Esophagus muscularis mucosa (tissue), 4 donors: ENCODE measurements at places on chromosomes 12 and 14. TPM values are rescaled to one million over a fixed set of nuclear protein-coding genes. Genes with fewer than 3 reads are reported as not detected.

DNA sequence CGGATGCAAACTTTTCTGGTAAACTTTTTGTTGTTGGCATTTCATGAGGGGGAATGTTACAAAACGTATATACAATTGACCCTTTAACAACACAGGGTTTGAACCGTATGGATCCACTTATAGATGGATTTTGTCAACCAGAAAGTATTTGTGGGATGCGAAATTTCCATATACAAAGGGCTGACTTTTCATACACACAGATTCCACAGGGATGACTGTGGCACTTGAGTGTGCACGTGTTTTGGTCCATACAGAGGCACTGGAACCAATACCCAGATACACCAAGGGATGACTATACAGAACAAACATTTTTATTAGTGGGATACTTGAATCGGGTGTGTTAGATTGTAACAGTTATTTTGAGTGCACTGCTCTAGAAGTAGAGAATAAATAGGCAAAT lies 29.8 kb upstream of the CCT2 start:
- DNase-seq, result no peak

DNA sequence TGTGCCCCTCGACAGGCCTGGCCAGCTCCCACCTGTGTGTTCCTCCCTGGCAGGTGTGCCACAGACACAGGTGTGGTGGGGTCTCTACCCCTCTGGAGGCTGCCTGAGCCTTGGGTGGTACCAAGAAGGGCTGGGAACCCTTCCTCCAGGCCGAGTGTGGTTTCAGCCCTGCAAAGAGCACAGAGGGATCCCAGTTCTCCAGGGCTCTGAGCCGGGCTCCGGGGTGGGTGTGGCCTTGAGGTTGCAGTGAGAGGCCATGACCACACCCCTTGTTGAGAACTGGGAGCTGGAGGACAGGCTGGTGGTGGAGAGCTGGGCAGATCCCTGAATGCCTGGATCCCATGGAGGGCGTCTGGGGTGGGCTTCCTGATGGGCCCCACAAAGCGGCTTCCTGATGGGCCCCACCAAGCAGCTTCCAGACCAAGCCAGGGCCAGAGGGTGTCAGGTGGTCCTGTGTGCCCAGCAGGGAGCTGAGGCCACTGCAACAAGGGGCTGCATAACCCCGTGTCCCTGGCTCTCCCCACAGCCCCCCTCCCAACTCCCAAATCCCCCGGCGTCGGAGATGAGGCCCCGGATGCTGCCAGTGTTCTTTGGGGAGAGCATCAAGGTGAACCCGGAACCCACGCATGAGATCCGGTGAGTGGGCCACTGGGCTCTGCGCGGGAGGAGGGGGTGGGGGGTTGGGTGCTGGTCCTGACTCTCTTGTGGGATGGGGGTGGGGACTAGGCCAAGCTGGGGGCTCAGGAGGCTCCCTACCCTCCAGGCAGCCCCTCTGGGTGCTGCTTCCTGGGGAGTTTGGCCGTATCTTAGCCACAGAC lies 16.6 kb downstream of the RFLNA start:
- no peak for DNase-seq

- DNase-seq, result no peak
These were observed 73.9 kb downstream of the SYT1 start for GRCh38 chr12:78938341-78939084.

DNA sequence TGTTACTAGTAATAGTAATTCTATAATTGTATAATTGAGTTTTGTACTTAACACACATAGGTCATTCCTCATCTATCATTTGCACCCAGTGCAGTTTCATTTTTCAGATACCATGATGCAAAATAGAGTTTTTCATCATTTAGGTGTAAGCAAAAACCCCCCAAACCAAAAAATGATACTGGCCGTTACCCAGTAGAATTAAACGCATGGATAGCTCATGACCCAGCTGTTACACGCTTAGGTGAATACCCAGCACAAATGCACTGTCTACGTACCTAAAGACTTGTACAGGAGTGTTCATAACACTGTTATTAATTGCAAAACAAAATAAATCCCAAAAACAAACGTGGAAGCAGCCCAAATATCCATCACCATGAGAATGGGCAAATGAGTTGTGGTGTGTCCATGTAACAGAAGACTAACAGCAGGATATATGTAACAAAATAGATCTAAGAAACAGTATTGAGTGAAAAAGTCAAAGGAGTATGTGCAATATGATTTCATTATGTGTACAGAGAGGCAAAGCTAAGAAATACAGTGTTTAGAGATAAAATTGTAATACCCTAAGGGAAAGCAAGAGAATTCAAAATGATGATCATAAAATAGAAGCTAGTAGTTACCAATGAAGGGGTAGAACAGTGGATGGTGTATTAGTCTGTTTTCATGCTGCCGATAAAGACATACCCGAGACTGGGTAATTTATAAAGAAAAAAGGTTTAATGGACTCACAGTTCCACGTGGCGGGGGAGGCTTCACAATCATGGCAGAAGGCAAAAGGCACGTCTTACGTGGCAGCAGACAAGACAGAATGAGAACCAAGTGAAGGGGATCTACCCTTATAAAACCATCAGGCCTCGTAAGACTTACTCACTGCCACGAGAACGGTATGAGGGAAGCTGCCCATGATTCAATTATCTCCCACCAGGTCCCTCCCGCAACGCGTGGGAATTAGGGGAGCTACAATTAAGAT lies 49.8 kb downstream of the EID3 start:
- DNase-seq, result peak; percentile 72

- DNase-seq, result no peak
These were observed 488.3 kb upstream of the SYT1 start for GRCh38 chr12:78376257-78376656.

GRCh38 chr14:32081901-32082300 lies 4.8 kb downstream of the ARHGAP5 start:
- DNase-seq, result no peak

The ARMH4 gene
- 5.4 TPM for total RNA-seq

The DPF3 gene
- total RNA-seq, result 0.78 TPM

The MMP19 gene
- 5.5 TPM for total RNA-seq
